ENCODE measurements at places on chromosomes 2 and 18. TPM values are rescaled to one million over a fixed set of nuclear protein-coding genes. Genes with fewer than 3 reads are reported as not detected.

The CENPA gene
- total RNA-seq, result 0.62 TPM

GRCh38 chr2:47354848-47355204, 48.1 kb upstream of the MSH2 start:
- no peak for DNase-seq

DNA sequence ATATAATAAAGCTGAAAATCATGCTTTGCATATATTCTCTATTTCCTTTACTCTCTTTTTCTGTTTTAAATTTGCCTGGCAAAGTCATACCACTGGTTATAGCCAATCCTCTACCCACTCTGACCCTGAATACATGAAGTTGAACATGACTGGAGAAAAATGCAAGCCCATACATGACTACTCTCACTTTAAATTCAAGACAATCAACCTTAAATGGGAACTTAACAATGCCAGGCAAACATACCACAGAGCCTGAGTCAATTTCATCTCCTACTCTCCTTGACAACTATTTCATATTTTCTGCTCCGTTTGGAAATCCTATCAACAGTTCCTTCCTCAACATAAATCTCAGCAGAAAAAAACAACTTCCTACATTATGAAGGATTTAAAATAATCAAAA, 22.6 kb downstream of the RAD51AP2 start:
- DNase-seq, result no peak

DNA sequence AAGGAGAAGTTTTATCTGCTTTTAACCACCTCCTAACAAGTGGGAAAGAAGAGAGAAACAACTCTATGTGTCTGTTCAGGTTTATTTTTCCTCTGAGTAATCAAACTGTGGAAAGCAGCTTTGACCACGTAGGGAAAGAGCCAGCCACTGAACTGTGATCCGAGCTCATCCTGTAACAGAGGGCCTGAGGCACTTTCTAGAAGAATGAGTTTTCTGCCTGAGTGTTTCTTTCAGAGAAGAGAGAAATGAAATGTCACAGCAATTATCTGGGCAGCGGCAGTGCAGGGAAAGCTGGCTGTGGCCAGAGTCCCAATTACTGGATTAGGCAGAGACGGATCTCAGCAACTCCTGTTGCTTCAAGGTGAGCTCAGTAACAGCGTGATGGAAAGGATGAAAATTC, 151.9 kb downstream of the CD226 start:
- no peak for DNase-seq

- no peak for DNase-seq
These were observed 2.5 kb downstream of the CRIM1 start for GRCh38 chr2:36357847-36358659.

DNA sequence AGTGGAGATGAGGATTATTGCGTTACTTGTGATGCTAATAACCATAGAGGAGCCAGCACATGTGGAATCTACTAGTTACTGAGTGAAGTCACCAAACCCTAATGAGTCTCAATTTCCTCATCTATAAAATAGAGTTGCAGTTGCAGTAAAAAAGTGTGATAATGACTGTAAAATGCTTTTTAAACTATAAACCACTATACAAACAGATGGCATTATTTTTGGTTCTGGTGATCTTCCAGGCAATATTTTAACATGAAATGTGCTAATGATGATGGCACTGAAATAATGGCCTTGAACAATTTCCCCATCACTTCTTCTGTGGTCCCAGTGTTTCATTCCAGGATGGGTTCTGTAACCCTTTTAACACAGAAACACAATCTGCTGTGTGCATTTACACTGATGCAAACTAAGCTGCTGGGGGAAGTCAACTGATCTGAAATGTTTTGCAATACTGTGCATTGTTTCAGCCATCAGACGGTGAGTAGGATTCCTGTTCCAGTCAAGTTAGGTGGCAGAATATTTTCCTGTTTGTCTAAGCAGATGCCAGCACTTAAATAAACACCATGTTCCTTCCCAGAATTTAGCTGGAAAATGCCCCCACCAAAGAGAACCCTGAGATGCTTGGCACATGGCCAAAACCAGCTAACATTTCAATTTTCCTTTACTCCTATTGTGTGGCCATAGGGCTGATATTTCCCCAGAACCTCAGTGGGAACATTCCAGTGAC, 52.6 kb downstream of the TACR1 start:
- no peak for DNase-seq

DNA sequence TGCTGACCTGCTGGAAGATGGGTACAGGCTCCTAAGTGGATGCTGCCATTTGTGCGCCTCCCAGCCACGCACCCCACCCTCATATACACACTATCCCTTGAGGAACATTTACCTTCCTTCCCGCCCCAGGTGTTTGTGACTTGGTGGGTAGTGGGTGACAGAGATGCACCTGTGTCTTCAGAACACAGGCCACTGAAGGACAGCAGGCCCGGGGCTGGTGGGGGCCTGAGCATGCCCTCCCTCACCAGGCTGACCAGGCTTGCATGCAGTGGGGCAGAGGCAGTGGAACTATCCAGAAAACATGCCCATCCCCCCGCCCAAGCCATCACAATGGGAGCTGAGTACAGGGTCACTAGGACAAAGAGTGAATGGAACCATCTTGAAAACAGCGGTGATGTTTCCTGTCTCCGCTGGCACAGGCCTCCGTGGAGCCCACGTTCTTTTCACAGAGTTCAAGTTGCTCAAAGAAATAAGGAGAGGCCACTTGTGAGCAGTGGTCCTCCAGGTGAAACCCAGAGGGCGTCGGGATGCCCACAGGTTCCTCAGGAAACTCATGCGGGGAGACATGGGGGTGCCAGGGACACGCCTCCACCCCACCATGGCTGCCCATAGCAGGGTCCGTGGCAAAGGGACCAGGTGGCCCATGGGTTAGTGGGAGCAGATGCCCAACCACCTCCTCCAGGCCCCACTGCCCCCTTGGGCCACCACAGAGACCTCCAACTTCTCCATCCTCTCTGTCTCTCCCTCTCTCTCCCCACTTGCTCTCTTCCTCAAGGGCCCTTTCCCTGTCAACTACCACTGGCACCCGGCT, 90.9 kb downstream of the MALT1 start:
- no peak for DNase-seq

The EPB41L3 gene
- total RNA-seq, result 1.2 TPM

GRCh38 chr2:946073-946948, 4.3 kb upstream of the SNTG2 start:
- DNase-seq, result no peak

- DNase-seq, result no peak
These were observed 27.6 kb downstream of the CELF4 start for GRCh38 chr18:37537868-37538525.

DNA sequence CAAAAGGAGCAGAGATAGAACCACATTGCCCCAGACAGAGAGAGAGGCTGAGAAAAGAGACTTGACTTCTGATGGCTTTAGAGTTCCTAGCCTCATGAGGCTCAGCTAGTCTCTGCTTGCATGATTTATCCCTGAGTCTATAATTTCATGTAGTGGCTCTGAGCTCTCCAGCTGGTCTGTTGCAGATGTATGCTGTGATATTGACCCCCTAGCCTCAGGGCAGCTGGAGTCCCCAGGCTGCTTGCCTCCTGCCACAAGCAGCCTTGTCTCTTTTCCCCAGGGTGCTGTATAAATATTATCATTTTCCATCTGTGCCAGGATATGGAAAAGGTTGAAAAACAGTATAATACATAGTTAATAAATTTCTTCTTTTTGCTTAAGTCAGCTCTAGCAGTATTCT, 467.6 kb upstream of the CWC22 start:
- DNase-seq, result no peak

- DNase-seq, result no peak
These were observed 589.6 kb upstream of the FAM98A start for GRCh38 chr2:34188464-34189303.

The SLC4A1AP gene
- 21.4 TPM for total RNA-seq

GRCh38 chr18:49021433-49022129, 70.8 kb upstream of the SMAD7 start:
- DNase-seq, result no peak

The CTAGE1 gene
- not detected for total RNA-seq

DNA sequence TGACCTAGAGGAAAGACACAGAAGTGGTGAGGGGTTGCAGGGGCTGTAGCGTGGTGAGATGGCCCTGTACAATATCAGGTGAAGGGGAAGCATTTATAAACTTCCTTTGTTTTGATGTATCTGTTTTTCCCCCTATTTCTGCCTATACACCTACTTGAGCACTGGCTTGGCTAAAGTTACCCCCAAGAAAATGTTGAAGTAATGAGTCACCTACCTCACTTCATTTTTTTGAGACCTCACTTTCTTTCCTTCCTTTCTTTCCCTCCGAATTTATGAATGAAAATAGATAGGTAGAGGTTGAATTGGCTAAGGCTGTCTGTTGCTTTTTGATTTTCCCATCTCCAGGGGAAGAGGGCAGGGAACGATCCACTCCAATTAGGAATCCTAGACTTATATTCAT, 231.1 kb upstream of the EPAS1 start:
- no peak for DNase-seq

DNA sequence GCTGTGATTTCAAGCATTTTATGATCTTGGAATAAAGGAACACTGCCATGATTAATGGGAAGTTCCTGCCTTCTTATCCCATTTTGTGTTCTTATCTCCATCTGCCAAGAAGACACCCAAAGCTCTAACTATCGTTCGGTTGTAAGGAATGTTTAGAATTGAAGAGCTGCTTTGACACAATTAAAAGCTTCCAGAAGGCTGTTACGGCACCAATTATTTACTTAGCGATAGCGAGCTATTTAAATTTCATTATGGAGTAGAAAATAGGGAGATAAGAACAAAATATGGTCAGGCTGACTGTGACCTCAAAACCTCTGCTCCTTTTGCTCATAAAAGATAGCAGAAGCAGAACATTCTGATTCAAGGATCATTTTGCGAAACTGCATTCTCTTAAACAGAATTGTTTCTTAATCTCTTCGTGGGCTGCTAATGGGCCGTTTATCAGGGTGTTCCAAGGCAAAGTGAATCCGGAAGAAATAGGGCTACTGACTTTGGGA, 101.6 kb downstream of the SLC4A3 start:
- DNase-seq, result no peak

DNA sequence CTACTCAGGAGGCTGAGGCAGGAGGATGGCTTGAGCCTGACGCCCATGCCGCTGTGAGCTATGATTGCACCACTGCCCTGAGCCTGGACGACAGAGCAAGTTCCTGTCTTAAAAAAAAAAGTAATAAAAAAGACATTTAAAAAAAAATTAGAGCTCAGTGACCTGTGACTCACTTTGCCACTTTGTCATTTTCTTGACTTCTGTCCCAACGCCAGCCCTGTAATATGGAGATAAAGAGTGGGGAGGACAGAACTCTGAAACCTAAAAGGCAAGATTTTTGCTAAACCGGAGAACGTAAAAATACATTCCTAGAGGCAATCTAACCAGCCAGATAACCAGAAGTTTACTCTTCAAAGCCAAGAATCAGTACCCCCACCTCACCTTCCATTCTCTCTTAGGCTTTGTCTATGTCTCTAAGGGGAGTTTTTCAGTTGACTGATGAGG, 49.0 kb downstream of the PRKRA start:
- no peak for DNase-seq

- DNase-seq, result no peak
These were observed 92.0 kb downstream of the POU3F3 start for GRCh38 chr2:104945866-104946265.

The CAPN14 gene
- 0.08 TPM for total RNA-seq

- no peak for DNase-seq
These were observed 243.0 kb downstream of the RPRM start for GRCh38 chr2:153235516-153235915.

GRCh38 chr18:63192885-63193349, 126.7 kb downstream of the BCL2 start:
- DNase-seq, result no peak

The RIT2 gene
- total RNA-seq, result not detected

- DNase-seq, result no peak
These were observed 2.1 kb downstream of the SERPINB10 start for GRCh38 chr18:63909870-63910269.

DNA sequence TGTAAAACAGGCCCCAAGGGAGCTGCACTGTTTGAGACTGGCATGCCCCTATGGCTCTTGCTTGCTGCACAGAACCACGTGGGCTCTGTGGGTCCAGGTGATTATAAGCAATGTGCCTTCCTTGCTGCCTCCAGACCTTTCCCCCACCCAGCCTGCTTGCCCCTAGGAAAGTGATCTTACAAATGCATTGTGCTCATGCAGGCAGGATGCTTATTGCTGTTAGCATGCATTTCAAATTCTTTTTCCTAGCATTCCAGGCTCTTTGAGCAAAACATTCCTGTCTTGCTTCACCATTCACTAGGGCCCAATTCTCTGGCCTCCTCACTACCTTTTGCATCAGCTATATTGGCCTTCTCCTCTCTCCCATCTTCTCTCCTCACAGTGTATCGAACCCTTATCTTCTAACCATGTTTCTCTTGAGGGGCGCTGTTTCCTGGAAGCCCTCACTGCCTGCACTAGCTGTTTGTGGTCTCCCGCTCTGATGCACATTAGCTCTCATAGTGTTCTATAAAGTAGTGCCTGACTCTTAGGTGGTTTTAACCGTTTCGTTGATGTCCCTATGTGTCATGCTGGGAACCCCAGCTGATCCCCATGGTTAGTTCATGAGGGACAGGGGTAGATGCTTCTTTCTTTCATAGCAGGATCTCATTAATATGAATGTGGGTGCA, 152.9 kb upstream of the EPAS1 start:
- no peak for DNase-seq

DNA sequence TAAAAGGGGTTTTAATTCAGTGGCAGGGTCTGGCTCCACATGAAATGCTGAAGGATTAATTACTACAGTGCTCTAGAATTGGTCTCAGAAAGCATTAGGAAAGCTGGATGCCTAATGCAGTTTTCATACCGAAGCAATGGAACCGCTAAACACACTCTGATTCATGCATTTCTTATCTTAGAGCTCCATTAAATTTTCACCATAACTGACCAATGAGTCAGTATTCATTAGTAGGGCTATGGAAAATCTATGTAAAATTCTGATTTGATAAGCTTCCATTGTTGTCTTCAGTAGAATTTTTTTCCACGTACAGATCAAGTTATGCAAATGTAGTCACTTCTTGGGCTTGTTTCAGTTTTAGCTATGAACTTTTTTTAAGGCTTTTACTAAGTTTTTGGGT, 359.9 kb downstream of the ARHGAP15 start:
- no peak for DNase-seq

The INHBB gene
- not detected for total RNA-seq

The HDHD2 gene
- total RNA-seq, result 6.8 TPM

DNA sequence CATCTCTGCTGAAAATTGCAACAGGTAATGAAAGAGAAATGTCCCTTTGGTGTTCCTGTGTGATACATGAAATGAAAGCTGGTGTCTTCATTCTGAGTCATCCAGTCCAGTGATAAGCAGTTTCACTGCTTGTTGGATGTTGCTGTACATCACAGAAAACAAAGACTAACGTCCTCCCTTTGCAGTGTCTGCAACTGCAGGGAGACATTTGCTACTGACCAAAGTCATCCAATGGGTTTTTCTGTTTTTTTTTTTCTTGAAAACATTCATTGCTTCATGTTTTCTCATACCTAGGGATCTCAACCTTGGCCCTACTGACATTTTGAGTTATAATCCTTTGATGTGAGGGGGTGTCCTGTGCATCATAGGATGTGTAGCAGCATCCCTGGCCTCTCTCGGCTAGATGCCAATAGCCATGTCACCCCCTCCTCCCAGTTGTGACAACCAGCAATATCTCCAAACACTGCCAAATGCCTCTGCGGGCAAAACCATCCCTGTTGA, 63.6 kb upstream of the FZD5 start:
- no peak for DNase-seq

GRCh38 chr18:59719544-59720181, 22.4 kb upstream of the CCBE1 start:
- DNase-seq, result no peak

Measured in CD8-positive, alpha-beta T cell (primary cell).